Fibroblast of gingiva (primary cell): ENCODE measurements at places on chromosomes 2 and 18.
A peak's percentile ranks its signal among the peaks of the same experiment; 100 is the strongest.

GRCh38 chr18:3757361-3757760 is 307.4 kb downstream of the TGIF1 start:
- no peak for DNase-seq

DNA sequence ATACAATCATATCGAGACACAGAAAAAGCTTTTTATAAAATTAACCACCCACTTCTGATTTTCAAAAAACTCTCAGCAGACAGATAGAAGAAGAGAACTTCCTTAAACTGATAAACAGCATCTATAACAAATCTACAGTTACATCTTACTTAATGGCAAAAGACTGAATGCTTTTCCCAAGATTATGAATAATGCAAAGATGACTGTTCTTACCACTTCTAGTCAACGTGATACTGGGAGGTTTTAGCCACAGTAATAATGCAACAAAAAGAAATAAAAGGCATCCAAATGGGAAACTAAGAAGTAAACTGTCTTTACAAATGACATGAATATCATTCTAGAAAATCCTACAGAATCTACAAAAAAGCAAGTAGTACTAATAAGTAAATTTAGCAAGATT is 58.0 kb upstream of the TMEM247 start:
- no peak for DNase-seq

GRCh38 chr2:231890896-231891513 is 35.2 kb downstream of the NPPC start:
- no peak for DNase-seq

DNA sequence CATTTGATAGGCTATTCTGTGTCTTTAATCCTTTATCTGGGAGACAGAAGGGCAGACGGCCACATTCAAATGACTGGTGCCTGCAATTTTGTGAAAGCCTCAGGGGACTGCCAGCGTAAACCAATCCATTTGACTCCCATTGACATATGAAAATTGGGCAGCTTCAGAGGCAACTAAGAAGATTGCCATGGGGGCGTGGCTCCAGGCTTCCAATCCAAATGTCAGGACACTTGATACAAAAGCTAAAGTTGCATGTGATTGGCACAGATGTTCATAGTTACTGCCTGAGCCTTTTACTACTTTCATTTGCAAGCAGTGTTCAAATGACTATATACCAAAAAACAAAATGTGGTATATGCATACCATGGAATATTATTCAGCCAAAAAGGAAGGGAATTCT is 42.0 kb downstream of the SPC25 start:
- DNase-seq: peak; percentile 39

- no peak for DNase-seq
These were observed 723.3 kb downstream of the TSN start for GRCh38 chr2:122478771-122479170.

- DNase-seq: no peak
These were observed 146.7 kb upstream of the ALKAL2 start for GRCh38 chr2:434625-435024.

DNA sequence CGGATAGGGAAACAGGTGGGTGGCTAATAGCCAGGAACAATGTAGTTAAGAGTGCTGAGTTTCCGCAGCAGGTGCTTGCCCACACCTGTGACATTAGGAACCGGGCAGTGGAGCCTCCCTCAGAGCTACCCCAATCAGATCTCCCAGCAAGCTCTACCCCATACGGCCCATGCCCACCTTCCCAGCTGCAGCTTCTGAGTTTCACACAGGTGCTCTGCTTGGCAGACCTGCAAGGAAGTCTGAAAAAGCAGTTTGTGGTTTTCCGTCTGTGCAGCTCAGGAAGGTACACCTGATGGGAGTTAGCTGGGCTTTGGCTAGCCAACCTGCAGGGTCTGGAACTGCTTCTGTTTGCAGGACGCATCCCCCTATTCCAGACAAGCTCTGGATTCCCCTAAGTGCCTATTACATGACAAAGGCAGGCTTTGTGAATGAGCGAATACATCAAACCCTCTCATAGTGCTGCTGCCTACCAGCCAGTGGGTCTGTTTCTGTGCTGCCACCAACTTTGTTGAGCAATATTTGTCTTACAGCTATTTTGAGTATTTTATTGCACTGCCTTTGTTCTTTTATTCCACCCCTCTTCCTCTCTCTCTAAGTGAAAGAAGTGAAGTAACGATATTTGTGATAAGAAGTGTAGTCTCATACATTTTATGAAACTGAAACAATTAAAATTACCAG is 24.7 kb upstream of the CEP68 start:
- DNase-seq: no peak

DNA sequence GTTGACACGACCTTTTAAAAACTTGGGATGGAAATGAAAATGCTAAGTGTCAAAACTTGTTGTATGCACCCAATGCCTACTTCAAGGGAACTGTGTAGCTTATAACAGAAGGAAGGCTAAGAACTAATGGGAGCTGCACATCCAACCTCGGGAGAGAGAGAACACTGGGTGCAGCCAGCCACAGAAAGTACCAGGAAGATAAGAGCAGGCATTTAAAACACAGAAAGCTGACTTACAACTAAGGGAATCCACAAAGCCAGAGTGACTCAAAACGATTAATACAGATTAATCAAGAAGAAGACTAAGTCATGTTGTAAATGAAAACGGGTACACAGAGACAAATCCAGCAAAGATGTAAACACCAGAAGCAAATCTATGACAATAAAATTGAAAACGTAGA is 113.4 kb downstream of the HDAC4 start:
- no peak for DNase-seq

DNA sequence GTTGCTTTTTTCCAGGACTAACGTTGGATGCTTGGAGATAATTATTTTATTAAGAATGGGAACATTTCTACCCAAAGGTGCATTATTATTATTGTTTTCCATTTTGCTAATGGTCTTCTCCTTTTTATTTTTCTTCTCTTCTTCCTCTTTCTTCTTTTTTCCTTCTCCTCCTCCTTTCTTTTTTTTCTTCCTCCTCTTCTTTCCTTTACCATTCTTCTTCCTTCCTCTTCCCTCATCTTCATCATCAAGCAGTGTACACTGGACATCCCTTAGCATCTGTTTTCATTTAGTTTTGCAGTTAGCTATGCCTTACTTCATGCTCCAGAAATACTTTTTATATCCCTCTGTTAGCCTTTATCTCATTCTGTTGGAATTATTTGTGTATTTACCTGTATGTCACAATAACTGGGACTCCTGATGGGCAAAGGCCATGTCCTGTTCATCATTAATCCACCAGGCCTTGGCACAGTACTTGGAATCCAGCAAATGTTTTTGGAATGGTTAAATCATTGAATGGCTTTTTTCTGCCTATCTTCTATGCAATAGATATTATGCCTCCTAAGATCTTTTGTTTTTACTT is 162.7 kb downstream of the CAMKMT start:
- DNase-seq: peak; percentile 6

DNA sequence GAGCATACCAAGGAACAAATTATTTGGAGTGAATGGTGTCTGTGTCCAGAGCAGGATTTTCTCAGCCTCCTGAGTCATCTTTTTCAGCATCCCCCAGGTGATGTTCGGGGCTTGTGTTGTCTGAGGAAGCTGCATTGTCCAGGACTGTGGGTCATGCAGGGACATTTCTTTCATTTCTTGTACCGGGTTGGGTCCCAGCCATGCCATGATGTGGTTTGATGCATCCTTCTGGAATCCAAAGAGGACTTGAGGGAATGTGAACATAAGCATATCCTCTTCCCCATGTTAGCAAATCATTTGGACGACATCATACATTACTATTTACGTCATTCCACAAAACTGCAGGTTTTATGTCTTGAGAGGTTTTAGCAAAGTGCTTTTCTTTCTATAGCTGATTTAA is 797.8 kb downstream of the CCDC85A start:
- no peak for DNase-seq

DNA sequence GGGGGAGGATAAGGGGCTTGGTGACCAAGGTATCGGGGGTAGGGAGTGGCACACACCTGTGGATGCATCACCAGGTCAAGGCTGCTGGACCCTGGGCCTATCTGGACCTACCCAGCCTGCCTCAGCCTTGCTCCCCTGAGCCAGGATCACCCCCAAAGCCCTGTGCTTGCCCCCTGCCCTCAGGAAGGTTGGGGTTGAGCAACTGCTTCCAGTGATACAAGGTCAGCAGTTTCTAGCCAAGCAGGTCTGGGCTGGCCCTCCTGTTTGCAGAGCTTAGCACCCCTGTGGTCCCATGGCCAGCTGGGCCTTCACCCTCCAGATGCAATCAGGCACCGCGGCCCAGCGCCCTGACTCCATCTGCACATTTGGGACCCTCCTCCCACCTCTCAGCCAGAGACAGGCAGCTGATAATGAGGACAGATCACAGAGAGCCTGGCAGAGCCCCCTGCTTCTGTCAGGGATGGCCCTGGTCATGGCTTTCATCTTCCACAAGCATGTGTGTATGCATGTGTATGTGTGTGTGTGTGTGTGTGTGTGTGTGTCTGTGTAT is 154.6 kb downstream of the TFCP2L1 start:
- DNase-seq: no peak

DNA sequence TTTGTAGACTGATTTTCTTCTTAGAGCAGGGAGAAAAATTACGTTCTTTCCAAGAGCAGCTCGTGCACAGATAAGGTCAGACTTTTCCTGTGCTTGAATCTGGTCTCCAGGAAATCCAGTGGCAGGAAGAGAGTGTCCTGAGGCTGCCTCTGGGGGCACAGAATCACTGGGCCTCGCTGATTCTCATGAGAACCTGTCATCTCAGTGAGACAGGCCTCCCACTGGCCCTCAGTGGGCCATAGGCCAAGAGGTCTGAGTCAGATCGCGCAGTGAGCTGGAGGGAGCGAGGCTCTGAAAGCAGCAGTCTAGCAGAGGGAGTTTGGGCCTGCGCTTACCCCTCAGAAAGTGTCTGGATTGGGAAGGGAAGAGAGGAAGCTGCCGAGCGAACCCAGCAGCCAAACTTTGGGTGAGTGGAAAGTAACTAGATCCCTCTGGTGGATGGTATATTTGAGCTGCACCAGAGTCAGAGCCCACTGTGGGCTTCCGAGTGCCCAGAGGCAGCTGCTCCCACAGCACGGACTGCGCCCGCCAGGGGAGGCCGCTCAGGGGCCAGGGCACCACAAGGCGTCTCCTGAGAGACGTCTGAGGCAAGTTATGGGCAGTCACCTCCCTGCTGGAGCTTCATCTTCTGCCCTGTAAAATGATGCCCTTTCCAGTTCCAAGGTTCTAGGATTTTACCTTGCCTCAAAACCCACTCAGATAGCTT is 8.2 kb downstream of the GDF7 start:
- DNase-seq: peak; percentile 66

- no peak for DNase-seq
These were observed 30.9 kb upstream of the EGR4 start for GRCh38 chr2:73324126-73324725.

- DNase-seq: peak; percentile 80
These were observed 26.6 kb upstream of the SLC14A2 start for GRCh38 chr18:45588376-45589355.

DNA sequence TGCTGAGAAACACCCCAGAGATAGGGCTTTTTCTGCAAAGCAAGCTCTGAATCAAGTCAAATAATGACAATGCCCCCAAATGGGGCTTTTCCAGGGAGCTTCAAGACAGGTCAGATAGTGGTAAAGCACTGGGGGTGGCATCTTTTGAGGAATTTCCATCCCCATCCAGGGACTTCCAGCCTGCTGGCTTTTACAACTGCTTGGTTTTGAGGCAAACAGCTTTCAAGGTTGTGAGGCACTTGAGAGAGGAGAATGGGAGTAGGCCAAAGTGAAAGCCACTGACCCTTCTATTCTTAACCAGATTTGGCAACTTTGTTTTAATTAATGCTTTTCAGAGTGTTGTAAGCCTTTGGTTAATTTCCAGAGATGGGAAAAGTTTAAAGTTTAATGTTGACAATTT is 762.0 kb upstream of the POU3F3 start:
- DNase-seq: no peak

DNA sequence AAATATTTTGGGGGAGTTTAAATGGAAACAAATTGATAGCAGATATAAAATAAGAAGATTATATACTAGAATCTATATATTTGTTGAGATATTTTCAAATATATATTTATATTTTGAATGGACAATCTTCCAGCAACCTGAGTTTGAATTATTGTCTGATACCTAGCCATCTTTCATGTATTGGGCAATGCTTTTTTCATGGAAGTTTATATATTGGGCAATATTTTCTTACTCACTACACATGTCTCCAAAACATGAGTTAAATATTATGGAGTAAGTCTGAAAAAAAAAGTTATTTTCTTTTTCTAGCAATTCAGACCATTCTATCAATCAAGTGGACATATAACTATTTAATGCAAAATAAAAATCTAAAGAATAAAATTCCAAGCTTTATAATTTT is 295.2 kb downstream of the NYAP2 start:
- peak; percentile 6 for DNase-seq

DNA sequence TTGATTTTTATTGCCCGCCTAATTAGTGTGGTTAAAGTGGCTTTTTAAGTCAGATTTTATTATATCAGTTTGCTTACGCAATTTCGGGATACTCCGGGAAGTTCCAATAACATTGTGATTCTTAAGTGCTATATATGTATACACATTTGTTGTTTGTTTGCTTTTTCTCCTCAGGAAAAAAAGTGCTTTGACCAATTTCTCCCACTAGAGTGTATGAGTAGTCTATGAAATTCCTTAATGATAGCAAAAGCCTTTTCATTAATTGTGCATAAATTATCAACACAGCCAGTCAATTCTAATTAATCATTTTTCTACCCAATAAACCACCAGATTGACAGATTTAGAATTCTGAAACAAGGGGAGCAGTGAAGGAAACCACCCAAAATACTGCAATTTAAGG is 172.2 kb downstream of the DPP10 start:
- DNase-seq: no peak

DNA sequence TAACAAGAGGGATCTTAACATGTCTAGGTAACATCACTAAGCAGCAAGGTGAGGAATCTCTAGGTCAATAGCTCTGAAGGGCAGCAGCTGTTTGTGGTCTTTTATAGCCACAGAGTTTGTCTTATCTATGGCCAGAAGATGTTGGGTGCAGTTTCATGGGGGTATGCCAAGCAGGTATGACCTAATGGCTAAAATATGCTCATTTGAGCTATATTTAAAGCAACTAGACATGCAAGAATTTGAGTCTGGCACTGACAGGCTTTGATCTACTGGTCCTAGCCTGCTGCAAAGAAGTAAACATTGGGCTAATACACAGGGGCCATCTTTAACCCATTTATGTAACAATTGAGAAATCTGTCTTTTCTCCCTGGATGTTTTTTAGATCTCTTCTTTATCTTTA is 13.9 kb upstream of the UGP2 start:
- DNase-seq: peak; percentile 67

DNA sequence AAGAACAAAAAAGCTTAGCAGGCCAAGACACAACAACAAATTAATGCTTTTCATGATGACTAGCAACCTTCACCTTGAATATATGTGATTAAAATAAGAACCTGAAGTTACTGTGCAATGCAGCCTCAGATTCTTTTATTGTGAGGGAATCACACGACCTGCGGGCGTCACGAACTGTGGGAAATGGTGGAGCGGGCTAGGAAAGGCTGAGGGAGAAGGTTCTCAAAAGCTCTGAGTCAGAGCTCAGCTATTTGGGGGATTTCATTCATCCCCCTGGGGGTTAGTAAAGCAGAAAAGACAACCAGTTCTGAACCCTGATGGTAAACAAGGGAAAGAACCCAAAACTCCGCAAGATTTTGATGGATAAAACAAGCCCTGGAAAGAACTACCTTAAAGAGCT is 89.3 kb upstream of the NCKAP5 start:
- no peak for DNase-seq

- no peak for DNase-seq
These were observed 187.8 kb upstream of the TNP1 start for GRCh38 chr2:217047631-217048030.

- DNase-seq: peak; percentile 10
These were observed 57.6 kb upstream of the PARD3B start for GRCh38 chr2:204487447-204488229.

- DNase-seq: no peak
These were observed 31.0 kb downstream of the STEAP3 start for GRCh38 chr2:119254601-119255080.

- DNase-seq: no peak
These were observed 5.8 kb upstream of the RNU4ATAC start for GRCh38 chr2:121524685-121525425.
